ENCODE measurements at places on chromosomes 2 and 18.

DNA sequence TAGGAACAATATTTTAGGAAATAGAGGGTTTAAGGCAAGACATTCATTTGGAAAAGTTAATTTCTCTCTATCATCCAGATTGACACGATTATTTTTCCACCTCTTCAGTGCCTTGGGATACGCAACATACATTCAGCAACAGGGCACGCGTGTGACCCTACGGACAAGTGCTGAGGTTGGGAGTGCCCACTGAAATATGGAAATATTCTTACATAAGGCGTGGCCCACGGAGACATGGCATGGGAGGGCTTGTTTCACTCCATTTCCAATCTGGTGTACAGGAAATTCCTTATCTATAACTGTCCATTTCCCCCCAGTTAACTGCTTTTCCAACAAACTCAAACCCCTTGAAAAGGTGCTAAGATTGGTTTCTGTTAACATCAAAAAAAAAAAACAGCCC lies 20.9 kb upstream of the KIDINS220 start:
- no peak for DNase-seq

- no peak for DNase-seq
These were observed 58.3 kb downstream of the CTIF start for GRCh38 chr18:48597110-48597509.

- DNase-seq: no peak
These were observed 10.3 kb downstream of the STAMBP start for GRCh38 chr2:73838889-73839534.

GRCh38 chr2:69065735-69066336 lies 52.9 kb downstream of the ANTXR1 start:
- no peak for DNase-seq

GRCh38 chr2:109330056-109330455 lies 201.1 kb downstream of the SH3RF3 start:
- no peak for DNase-seq

DNA sequence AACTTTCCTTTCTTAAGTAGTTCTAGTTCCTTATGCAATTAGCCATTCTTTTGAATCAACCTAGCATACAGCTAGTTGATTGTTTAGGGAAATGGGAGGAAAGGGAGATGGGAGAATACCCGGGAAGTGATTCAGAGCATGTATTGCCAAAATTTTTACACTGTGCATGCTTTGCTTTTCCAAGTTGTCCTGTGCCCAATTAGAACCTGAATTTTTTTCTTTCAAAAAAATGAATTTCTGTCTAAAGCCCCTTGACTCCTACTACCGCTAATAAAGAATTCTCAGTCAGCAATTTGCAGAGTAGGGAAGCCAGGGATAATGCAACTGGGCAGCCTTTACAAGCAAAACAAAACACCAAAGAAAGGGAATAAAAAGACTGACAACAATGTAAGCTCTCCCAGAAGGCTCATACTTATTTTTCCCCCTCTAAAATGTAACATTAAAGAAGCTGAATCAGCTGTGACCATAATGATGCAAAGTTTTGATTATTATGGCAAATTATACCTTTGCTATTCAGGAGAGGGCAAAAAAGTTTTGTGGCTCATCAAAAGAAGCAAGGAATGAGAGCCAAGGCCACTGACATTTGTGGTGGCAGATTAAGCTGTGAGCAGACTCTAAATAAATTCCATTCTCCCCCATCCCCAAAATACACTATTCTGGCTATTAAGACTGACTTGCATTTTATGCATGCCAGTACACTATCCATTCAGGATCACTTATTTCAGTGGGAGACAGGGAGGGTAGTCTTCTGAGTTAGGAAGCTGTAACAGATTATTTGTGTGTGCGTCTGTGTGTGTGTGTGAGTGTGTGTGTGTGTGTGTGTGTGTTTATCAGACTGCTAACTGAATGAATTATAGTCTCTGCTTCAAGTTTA lies 174.3 kb downstream of the ERBB4 start:
- no peak for DNase-seq

- DNase-seq: no peak
These were observed 26.2 kb upstream of the XDH start for GRCh38 chr2:31440764-31441163.

DNA sequence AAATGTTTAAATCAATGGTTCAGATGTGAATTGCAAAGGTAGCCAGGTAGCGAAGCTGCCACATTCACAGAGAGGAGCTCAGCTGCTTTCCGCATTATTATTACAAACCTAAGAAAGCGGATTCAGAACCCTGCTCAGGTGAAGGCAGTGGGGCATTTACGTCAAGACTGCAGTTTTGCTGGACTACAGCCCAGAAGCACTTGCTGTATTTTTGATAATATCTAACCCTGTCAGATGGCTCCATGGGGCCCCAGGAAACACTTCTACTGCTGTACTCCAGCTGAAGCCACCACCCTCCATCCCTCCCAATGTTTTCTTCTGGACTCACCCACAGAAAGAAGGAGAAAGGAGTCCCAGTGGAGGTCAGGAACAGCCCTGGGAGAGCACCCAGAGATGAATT lies 96.9 kb downstream of the TPO start:
- DNase-seq: peak; percentile 4

- peak; percentile 36 for DNase-seq
These were observed 119.6 kb upstream of the ARL5A start for GRCh38 chr2:151947813-151948165.

DNA sequence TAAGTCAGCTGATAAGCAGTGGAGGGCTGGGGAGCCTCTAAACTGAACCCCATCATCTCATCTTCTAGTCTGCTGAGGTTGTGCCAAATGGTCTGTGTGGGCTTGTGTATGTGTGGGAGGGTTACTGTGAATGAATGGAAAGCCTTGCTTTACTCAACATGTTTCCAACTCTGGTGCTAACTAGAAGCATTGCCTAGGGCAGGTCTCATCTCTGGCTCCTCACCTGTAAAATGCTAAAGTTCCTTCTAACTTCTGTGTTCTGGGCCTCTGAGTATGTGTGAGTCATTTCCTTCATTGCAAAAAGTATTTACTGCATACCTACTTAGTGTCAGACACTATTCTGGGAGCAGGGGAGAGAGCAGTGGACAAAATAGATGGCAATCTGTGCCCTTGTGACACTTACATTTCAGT lies 1.3 kb downstream of the LIPG start:
- no peak for DNase-seq

DNA sequence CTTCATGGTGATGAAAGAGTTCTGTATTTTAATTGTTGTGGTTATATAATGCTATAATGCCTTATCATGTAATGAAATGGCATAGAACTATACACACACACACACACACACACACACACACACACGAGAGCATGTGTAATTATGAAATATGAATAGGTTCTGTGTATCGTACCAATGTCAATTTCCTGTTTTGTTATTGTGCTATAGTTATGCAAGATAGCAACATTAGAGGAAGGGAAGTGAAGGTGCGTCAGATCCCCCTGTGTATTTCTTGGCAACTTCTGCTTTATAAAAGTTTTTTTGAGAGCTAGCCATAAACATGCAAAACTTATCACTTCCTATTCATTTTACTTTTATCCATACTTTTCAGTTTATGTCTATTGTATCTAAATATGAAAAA lies 60.7 kb upstream of the ARHGAP15 start:
- DNase-seq: no peak

- no peak for DNase-seq
These were observed 174.2 kb downstream of the SLC39A10 start for GRCh38 chr2:195830968-195831950.

GRCh38 chr2:40737180-40737579 lies 285.3 kb upstream of the SLC8A1 start:
- no peak for DNase-seq

DNA sequence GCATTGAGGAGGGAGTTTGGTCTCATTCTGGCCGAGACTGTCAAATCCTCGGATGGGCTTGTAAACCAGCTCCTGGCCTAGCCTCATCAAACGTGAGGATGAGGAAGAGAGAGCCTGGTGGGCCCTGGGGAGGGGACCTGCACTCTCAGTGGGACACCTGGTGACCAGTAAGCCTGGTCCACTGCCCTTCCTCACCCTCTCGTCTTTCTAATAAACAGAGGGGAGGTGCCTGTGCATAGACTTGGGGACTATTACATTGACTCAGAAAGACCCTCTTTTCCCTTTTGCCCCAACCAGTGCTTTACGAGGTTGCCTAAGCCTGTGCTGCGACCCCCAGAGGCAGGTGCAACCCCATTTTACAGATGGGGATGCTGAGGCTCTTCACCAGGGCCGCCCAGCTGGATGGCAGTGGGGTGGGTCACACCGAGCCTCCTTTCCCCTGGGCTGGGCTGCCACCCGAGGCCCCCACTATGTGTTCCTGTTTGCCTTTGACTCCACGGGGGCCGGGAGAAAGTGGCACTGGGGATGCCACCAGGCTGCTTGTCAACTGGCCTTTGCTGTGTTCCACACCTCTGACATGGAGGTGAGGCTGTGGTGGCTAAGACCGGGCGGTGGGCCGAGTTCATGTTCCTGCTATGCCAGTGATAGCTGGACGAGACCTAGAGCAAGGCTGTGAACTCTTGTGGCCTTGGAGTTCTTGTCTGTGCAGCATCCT lies 85.9 kb downstream of the GLI2 start:
- no peak for DNase-seq

DNA sequence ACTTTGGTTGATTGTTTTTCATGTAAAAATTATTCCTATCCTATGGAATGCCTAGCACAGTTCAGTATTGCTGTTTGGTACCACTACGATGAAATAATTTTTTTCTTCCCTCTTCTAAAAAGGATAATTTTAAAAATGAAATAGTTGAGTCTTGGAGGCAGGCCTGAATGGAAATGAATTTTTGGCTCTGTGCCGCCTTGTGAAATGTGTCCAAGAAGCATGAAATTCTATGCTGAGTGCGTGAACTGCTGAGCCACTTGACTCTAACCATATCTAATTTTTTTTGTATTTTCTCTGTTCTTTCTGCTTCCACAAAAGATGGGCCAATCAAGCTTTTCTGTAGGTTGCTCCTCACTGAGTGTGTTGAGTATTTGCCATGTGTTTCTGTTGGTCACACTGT lies 95.0 kb downstream of the PRPF40A start:
- DNase-seq: no peak

- no peak for DNase-seq
These were observed 465 bp upstream of the PLEKHA3 start for GRCh38 chr2:178479758-178480226.

- DNase-seq: no peak
These were observed 198.2 kb downstream of the PRKCE start for GRCh38 chr2:45849491-45850283.

GRCh38 chr18:53261241-53261640 lies 921.2 kb downstream of the DCC start:
- DNase-seq: no peak

DNA sequence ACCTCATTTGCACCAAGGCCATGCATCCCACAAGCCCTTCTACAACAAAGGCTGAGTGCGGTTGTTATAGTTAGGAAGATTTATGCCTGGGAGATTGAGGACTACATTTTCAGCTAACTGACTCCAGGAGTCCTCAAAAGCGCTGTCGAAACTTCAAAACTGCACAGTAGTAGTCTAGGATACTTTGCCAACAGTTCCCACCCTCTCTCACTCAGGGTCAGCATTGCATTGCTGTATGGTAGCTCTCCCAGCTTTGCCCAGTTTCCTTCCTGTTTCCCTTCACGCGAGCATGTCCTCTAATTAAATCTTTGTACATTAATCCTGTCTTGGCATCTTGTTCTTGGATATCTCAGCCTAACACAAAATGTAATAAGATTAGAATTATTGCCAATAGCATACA lies 420.6 kb upstream of the UBE2E3 start:
- no peak for DNase-seq

- DNase-seq: no peak
These were observed 46.8 kb downstream of the FECH start for GRCh38 chr18:57539702-57540101.

DNA sequence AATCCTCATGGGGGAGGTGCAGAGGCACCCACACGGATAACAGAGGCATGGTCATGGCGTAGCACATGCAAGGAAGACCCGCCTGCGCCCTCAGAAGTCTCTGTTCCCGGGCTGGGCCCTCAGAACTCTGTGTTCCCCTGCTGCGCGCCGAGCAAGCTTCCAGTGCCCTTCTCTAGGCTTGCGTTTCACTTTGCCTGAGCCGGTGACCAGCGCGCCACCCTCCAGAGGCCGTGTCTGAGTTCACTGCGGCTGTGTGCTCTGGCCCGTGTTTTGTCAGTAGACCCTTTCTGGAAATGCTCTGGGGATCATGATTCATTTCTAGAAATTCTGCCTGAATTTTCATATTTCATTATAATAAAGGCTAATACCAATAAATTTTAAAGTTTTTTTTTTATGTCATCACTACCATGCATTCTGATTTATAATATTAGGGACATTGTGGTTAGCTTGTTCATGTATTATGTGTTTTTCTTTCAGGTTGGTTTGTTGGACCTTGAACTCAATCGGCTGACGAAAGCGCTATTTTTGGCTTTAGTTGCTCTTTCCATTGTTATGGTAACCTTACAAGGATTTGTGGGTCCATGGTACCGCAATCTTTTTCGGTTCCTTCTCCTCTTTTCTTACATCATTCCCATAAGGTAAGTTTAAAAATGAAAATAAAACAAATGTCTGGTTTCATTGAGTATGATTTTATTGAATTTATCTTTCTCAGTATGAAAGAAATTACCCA lies 142.7 kb upstream of the NFATC1 start:
- no peak for DNase-seq

- no peak for DNase-seq
These were observed 401.9 kb downstream of the MEIS1 start for GRCh38 chr2:66836851-66837250.

- DNase-seq: no peak
These were observed 71.0 kb downstream of the AQP4 start for GRCh38 chr18:26794230-26795101.

- no peak for DNase-seq
These were observed 58.0 kb downstream of the TMEM163 start for GRCh38 chr2:134660626-134661402.

DNA sequence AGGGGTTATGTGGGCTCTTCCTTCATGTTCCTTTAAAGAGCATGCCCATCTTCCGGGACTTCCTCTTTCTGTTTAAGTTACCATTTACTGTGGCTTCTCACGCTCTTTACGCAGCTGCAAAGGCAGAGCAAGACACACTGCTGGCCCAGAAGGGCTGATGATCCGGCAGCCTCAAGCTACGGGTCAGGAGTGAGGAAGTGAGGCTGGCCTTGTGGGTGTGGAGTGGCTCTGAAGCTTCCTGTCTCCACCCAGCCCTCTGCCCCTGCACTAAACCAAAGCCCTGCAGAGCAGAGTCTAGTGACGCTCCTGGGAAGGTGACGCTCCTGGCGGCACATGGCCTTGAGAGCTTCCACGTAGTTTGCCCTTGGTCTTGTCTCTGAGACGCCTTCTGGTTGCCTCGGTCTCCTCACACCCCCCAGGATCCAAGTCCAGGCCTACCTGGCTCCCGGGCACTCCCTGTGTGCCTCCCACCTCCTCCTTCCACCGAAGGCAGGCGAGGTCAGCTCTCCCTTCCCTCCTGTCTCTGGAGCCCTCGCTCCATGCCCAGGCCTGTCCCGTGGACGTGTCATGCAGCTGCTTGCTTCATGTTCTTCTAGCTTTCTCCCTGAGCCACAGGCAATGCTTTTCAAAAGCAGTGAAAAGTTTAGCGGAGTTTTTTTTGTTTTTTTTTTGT lies 50.3 kb downstream of the ARL4C start:
- peak; percentile 30 for DNase-seq

GRCh38 chr2:161004379-161004778 lies 155.8 kb upstream of the TANK start:
- DNase-seq: no peak

Measured in thyroid gland (tissue), 4 donors.